ENCODE measurements at places on chromosomes 16 and 17.

DNA sequence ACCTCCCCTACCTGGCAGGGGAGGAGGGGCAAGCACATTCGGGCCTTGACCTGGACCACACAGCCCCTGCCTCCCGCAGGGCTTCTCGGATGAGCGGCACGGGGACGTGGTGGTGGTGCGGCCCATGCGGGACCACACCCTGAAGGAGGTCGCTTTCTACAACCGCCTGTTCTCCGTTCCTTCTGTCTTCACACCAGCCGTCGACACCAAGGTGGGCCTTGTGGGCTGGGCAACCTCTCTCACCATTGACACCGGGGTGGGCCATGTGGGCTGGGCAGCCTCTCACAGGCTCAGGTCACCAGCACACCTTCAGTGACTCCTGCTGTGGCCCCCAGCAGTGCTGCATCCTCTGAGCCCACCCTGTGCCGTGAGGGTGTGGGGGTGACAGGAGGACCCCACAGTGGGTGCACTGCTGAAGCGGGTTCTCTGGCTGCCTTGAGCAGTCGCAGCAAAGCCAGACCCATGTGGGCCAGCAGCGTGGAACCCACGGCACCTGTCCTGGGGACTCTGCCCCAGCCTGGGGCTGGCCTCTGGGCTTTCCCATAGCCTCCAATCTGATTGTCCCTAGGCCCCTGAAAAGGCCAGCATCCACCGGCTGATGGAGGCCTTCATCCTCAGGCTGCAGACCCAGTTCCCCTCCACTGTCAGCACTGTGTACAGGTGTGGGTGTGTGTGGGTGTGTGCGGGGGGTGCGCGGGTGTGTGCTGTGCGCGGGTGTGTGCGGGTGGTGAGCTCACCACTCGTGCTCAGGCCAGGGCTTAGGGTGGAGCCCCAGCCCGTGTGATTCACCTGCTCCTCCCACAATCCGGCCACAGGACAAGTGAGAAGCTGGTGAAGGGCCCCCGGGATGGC, 7.5 kb downstream of the CTU2 start:
- DNase-seq = no peak

GRCh38 chr17:14070344-14070984, 1.2 kb downstream of the COX10 start:
- DNase-seq = no peak

GRCh38 chr17:46796524-46796923, 22.0 kb downstream of the WNT3 start:
- no peak for DNase-seq

DNA sequence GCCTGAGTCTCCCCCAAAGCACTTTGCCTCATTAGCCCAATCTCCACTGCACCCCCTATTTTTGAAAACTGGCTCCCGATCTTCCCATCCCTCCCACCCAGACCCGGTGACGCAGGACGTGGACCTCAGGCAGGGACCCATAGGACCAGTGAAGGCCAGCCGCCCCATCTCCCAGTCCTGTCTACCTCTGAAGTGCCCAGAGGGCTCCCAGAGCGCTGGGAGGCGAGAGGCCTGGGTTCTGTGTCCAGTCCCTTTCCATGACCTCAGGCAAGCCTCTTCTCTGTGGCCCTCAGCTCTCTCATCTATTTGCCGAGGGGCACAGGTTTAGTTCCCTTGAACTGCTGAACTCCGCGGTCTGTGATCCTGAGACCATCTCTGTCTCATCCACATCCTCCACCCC, 714 bp downstream of the TNS4 start:
- no peak for DNase-seq

DNA sequence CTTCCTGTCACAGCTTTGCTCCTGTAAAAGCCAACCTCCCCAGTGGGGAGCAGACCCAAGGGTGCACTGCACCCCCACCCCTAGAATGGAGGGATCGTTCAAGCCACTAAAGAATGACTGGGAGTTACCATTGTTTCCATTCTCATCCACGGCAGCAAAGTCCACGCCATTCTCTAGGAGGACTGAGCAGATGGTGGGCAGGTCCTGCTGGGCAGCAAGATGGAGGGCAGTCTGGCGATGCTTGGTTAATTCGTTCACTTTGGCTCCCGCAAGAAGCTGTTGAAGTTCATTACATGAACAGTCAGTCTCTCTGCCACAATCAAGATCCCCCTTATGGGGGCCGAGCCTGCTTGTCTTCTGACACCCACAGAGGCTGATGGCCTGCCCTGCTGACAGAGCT, 30.8 kb downstream of the CYB5D2 start:
- DNase-seq = no peak

DNA sequence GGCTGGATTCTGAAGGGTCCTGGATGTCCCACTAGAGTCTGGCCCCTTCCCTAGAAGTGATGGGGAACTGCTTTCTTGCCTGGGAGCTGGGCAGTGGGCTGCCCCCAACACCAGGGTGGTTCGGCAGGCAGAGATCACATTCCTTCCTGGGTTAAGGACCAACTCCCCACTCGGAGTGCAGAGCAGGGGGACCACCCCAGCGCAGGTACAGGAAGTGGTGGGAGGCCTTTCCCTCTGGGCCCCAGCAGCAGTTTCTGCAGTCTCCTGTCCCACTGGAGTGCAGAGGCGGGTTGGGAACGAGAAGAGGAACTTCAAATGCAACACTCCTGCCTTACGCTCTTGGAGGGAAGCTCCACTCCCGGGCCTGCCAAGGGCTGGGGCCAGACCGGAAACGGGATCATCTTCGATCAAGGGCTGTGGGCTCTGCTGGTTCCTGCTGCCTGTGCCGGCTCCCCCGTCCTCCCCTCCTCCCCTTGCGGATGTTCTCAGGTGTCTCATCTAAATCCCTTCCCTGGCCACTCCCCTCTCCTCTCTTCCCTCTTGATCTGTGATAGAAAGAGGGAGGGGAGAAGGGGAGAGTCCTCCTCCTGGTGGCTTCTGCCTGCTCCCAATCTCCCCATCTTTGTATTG, 9.0 kb upstream of the NGFR start:
- no peak for DNase-seq

DNA sequence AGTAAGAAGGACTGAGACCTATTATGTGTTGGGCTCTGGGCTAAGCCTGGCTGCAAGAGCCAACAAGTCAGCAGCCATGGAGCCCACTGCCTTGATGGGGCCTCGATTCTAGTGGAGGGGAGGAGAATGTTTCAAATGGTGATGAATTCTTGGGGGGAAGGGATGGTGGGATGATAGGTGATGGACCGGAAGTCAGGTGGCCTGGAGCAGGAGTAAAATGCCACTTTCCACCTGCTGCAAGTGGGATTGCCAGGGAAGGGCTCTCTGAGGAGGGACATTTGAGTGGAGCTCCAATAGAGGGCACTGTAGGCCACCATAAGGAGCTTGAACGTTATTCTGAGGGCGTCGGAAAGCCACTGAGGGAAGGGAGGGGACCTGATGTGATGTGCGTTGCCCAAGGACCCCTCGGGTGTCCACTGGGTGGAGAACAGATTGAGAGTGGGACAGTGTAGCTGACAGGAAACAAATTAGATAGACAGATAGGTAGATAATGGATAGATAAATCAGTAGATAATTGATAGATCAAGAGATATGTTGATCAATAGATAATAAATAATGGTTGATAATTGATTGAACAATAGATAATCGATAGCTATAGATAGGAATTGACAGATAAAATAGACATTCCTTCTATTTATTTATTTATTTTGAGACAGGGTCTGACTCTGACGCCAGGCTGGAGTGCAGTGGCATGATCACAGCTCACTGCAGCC, 18.2 kb upstream of the NXPH3 start:
- DNase-seq = no peak

DNA sequence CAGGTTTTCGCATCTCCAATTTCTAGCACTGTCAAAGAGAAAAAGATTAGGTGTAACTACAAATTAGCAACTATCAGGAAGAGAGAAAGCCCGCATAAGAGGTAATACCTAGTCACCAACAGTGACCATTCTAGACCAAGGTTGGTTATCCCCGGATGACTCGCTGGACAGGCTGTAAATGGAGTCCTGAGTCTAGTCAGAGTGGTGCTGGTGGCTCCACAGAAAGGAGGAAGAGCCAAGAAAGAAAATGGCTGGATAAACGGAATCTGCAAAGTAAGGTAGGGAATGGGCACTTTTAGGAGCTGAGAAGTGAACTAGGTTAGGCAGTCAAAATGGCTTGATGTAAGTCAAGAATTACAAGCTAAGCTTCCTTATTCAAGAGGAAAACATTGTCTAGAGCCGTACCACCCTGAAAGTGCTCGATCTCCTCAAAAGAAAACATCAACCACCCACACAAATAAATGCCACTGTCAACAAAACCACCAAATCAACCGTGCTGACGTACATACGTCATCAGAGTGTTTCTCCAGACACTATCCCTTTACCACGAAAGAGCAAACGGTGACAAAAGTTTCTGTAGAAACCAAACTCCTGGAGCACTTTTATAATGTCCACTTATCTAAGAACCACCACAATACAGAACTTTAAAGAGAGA, 2.2 kb downstream of the GSPT1 start:
- no peak for DNase-seq

Measured in left renal pelvis (tissue), 4 donors.